Activated T-cell treated with anti-CD3 and anti-CD28 coated beads, Interleukin-2, amount 50 U/mL, for 24 hours (primary cell): ENCODE measurements at places on chromosomes 7 and 10.

DNA sequence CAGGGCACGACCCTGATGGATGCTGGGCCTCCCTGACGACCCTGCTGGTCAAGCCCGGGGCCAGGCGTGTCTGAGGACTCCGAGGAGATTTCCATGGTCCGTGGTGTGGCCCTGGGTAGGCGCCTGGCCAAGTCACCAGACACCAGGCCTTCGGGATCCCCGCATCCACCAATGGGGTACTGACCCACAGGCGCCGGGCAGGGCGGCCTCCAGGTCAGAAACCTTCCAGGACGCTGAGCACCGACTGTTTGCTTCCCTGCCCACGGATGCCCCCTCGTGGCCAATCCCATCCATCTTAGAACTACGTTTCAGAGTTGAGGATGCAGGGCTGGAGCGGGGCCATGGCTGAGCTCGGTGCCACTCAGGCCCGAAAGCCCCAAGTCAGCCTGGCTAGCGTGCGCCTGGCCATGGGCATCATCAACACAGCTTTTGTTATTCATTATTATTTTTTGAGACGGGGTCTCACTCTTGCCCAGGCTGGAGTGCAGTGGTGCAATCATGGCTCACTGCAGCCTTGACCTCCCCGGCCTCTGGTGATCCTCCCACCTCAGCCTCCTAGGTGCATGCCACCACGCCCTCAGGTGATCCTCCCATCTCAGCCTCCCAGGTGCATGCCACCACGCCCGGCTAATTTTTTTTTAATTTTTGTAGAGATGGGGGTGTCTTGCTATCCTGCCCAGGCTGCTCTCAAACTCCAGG is 7.1 kb upstream of the AMZ1 start:
- H3K4me1 ChIP-seq = no peaks in the 10 kb centered on the region
- no peak overlapping the region for H3K27ac ChIP-seq
- no peak overlapping the region for H3K4me3 ChIP-seq
- peaks cover 16% of the 10 kb centered on the region for H3K27me3 ChIP-seq

- no peaks in the 10 kb centered on the region for H3K4me1 ChIP-seq
- H3K4me3 ChIP-seq = no peak overlapping the region
- DNase-seq = no peak
- H3K27ac ChIP-seq = no peak overlapping the region
Measured at GRCh38 chr7:85730012-85730411, 543.2 kb upstream of the SEMA3D start.

GRCh38 chr7:107754642-107755041 is 10.7 kb downstream of the CBLL1 start:
- peaks cover 22% of the 10 kb centered on the region for H3K4me1 ChIP-seq
- peak overlapping the region; percentile 72 for H3K27ac ChIP-seq
- no peak overlapping the region for H3K4me3 ChIP-seq
- H3K27me3 ChIP-seq = no peaks in the 10 kb centered on the region
- no peak for DNase-seq

GRCh38 chr10:111481866-111482265 is 405.0 kb downstream of the ADRA2A start:
- no peak for DNase-seq
- peaks cover 4% of the 10 kb centered on the region for H3K27me3 ChIP-seq
- H3K27ac ChIP-seq = no peak overlapping the region
- no peaks in the 10 kb centered on the region for H3K4me1 ChIP-seq
- H3K4me3 ChIP-seq = no peak overlapping the region
- H3K36me3 ChIP-seq = no peaks in the 10 kb centered on the region

- no peak overlapping the region for H3K4me3 ChIP-seq
- no peak overlapping the region for H3K27ac ChIP-seq
- no peaks in the 10 kb centered on the region for H3K27me3 ChIP-seq
- DNase-seq = no peak
Measured at GRCh38 chr7:85103357-85103756, 83.5 kb downstream of the SEMA3D start.

DNA sequence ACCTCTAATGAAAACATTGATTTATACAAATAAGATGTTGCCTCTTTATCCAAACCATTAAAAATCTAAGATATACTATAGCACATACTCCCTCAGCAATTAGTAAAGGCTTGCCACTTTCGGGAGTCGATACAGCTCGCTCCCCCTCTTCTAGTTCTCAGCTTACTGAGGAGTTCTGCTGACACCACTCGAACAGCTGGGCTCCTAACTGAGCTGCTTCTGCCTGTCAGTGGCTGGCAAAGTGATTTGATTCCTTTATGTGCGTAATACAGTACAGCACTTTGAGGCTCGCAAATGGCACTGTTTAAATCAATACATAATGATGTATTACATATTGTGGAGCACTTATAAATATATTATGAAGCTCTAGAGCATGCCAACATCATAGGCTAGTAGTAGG is 241.8 kb downstream of the CREB5 start:
- H3K27me3 ChIP-seq = no peaks in the 10 kb centered on the region
- H3K36me3 ChIP-seq = no peaks in the 10 kb centered on the region
- no peak overlapping the region for H3K4me3 ChIP-seq
